Hippocampal formation (tissue), 2 donors: ENCODE measurements at places on chromosomes 5 and 9.

- peak; percentile 44 for DNase-seq
Measured at GRCh38 chr5:124922255-124922975, 176.0 kb upstream of the ZNF608 start.

GRCh38 chr9:134403682-134404301 is 77.5 kb downstream of the RXRA start:
- peak; percentile 48 for DNase-seq

DNA sequence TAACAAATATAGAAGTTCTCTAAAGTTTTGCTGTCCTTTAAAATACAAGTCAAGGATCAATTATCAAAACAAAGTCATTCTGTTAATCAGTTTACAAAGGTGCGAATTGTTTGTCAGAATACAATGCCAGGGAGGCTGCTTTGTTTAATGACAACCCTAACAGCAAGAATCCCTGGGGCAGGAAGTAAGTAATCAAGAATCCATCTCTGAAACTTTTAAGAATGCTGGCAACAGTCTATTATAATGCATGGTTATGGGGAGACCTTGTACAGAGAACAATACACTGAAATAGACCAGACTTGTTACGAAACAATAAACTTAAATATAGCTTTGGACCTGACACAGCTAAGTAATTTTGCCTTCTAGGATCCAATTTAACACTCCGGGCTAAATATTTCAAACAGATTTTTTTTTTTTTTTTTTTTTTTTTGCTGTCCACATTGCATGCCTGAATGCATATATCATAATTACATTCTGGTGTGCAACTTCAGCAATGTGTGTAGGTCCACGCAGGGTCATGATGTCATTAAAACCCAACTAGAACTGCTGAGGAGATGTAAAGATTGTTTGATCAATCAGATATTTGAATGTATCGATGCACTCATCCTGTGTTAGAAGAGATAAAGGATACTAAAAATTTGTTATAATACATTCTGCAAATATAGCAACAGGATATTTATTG is 421.3 kb downstream of the CETN3 start:
- DNase-seq, result no peak

DNA sequence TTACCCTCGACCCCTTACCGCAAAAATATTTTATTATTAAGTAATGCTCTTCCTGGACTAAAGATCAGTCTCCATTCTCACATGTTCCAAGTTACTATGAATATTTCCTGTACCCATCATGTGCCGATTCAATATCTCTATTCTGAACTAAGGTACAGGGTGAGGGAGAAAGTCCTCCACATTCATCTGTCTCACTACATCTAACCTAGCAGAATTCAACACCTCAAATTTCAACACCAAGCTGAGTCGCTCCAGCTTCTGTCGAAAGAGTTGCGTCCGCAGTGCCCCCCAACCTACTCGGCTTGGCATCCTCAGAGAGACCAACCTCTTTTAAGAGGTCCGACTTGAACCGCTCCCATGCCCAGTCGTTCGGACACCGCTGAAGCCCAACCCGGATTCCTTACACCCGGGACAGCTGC is 1.0 kb downstream of the CERT1 start:
- DNase-seq, result no peak

DNA sequence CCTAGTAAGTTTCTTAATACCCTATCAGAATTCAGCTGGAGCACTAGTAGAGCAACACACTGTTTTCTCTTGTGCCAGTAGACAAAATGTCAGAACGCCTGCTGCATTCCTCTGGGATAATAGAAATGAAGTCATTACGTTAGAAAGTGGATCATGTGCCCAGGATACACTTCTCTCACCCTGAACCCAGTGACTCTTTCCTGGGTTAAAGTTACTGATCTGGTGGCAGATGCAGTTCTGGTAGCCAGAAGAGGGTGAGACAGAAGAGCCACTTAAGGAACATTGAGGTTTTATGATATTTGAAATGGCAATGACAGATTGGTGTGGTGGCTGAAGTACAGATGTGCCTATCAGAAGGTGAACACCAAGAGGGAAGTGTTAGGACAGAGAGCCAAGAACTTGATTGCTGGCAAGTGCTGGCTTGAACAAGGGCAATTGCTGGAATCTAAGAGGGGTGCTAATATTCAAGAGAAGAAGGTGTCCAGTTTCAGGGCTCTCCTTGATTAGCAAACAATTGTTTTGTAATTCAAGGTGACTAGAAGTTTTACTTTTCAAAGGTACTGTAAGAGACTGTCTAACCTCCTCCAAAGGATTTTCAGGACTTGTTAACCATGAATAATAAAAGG is 93.7 kb upstream of the ERBIN start:
- DNase-seq, result no peak

DNA sequence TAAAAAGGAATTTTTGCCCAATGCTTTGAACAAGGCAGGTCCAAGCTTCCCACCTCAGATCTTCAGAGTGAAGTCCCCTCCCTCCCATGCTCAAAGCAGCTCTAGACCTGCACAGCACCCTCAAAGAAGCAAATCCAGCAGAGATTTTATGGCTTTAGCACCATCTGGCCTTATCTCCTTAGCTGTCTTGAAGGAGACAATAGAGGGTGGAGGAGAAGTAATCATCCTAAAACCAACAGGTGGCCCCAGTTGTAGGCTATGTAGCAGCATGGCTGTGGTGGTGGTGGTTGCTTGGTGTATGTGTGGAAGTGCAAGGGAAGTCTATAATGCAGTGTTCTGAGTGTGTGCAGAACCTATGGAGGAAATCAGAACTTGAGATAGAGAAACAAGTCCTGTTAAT is 140.1 kb downstream of the GRIA1 start:
- no peak for DNase-seq

DNA sequence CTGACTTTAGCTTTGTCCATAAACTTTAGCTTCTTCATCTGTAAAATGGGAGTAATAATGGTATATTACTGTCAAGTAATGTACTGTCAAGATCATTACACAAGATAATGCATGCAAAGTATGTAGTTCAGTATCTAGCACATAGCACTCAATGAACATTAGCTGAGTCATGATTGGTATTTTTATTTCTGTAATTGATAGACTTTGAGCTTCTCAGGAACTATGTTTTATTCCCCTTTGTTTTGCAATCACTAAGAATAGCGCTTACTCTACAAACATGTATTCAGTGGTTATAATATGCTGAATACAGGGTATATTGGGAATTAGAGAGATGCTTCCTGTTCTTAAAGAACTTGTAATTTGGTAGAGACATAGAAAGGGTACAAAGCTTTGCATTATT is 142.3 kb upstream of the KLF9 start:
- DNase-seq, result no peak

- DNase-seq, result no peak
Measured at GRCh38 chr9:132199056-132199455, 37.2 kb downstream of the NTNG2 start.

- peak; percentile 73 for DNase-seq
Measured at GRCh38 chr5:142717582-142718215, 31.8 kb upstream of the FGF1 start.

- DNase-seq, result no peak
Measured at GRCh38 chr9:83336706-83337105, 201.5 kb downstream of the FRMD3 start.

- no peak for DNase-seq
Measured at GRCh38 chr9:35510754-35511428, 21.0 kb downstream of the RUSC2 start.

DNA sequence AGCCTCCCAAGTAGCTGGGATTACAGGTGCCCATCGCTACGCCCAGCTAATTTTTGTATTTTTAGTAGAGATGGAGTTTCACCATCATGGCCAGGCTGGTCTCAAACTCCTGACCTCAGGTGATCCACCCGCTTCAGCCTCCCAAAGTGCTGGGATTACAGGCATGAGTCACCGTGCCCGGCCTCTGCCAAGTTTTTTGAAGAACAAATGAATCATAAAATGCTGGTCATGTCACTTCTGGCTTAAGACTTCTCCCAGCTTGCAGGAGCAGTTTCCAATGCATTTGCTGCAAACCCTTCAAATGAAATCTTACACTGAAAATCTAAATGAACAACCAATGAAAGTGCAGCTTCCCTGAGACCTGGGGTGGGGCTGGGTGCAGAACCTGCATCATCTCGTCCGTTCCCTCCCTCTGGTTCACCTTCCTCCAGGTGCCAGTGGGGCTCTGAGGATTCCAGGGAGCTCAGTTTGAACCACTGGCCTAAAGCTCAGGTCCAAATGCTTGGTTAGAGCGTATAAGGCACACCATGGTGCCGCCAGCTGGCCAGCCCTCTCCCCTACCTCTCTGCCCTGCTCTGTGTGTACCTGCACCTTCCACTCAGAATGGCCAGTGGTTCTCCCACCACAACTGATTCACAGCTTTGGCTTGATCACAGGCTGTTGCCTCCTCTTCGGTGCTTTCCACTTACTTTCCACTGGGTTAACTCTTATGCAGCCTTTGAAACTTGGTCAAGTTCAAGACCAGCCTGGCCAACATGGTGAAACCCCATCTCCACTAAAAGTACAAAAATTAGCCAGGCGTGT is 39.8 kb upstream of the FUBP3 start:
- no peak for DNase-seq

DNA sequence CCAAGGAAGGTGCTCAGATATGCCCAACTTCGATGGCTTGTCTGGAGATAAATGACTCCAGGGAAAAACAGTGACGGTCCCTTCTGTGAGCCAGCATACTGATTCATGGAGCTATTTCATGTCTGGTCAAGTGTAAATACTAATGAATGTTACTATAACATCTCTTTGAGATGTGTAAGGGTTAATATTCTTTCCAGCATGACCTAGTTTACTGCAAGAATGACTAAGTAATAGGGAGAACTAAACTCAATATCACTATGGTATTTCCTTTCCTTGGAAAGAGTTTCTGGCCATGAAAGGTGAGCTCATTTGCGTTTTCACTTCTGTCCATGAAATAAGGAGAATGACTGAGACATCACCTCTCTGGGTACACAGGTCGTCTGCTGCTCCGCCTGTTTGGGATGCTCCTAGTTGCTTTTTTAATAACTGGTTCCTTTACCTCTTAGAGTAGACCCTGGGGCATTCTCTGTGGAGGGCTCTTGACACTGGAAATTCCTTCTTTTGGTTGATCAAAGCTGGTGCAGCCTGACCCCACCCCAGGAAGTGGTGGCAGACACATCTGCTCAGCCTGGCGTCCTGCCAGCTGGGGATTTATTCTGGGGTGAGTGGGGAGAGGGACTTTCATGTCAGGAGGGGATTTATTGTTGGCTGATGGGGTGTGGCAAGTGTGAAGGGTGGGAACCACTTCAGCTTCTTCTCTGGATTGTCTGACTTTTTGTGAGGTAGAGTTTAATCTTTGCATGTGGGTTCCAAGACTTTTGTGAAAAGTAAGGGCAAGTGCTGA is 250.0 kb upstream of the MPDZ start:
- DNase-seq, result no peak

DNA sequence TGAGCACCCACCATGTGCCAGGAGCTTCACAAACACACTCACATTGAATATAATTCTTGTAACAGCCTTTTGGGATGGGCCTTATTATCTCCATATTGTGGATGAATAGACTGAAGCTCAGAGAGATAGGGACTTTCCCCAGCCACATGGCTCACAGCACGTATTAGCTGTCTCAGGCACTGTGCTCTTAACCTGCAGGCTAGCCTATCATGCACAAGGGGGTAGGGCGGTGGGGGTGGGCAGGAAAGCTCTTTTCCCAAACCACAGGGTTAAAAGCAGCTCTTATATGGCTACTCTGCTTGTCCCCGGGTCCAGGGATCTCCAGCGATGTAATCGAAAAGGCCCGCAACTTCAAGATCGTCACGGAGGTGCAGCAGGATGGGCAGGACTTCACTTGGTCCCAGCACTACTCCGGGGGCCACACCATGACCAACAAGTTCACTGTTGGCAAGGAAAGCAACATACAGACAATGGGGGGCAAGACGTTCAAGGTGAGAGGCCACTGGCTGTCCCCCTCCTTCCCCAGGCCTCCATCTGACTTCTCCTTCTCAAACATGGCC is 2.6 kb downstream of the FABP6 start:
- no peak for DNase-seq

DNA sequence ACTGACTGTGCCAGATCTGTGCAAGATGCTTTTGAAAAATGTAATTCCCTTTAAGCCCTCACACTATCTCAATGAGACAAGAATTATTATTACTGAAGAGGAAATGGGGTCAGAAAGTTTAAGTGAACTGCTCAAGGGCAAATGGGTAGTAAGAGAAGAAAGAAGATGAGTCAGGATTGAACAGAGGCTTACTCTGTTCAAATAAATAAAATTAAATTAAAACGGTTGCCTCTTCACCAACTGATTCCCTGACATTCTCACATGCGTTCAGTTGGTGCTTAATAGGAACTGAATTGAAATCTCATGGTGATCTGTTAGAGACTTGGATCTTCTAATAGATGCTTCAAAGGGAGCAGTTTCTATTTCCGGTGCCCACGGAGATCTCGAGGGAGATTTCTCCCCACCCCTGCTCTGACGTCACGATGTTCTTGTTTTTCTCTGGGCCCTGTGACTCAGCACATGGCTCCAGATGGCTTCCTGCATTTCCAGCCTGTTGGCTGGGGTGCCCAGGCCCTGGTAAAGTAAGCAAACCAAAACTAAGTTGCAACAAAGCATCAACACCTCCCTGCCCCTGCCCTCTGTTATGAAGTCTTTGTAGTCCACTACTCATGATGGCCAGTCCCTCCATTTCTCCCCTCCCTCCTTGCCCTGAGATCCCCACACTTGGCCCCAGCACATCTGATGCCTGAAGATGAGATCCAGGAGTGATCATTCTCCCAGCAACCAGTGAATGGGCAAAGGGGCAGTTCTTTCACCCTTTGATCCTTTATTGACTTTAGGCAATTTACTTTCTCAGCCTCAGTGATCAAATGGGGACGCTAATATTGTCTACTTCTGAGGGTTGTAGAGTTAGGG is 106.1 kb upstream of the CPEB4 start:
- DNase-seq, result peak; percentile 76

DNA sequence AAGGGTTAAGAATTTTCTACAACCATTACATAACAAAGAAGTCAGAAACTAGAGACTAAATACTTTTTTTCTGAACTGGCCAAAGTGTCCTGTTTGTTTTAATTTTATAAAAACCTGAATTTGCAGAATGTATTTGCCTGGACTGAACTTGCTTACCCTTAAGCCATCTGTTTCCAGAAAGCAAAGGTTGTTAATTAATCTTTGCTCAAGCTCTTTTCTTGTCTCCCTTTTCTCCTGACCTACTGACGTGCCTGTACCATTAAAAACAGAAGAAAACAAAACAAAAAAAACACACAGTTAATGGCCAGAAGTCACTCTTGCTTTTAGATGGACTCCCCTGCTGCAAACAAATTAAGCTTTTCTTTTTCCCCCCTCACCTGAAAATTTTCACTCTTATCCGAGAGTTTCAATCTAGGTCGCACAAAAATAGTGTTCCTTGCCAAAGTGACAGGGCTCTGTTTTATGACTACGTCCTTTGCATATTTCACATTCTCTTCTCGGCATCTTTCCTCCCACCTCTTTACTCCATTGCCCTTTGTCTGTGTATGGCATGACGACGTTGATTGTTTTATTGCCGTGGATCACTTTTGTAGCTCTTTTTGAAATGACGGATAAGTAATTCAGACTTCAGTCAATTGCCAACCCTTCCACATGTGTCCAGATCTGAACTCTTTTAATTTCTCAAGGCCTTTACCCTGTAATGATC is 333.8 kb upstream of the GRIN3A start:
- no peak for DNase-seq

- DNase-seq, result no peak
Measured at GRCh38 chr9:119298076-119298853, 71.0 kb downstream of the BRINP1 start.
